Neural crest cell (in vitro differentiated cells): ENCODE measurements at places on chromosomes 7 and 10.

- no peak for DNase-seq
Observed at GRCh38 chr10:50360077-50360850, 108.9 kb upstream of the ASAH2 start.

- no peak for DNase-seq
Observed at GRCh38 chr10:5719546-5719945, 34.9 kb downstream of the TASOR2 start.

DNA sequence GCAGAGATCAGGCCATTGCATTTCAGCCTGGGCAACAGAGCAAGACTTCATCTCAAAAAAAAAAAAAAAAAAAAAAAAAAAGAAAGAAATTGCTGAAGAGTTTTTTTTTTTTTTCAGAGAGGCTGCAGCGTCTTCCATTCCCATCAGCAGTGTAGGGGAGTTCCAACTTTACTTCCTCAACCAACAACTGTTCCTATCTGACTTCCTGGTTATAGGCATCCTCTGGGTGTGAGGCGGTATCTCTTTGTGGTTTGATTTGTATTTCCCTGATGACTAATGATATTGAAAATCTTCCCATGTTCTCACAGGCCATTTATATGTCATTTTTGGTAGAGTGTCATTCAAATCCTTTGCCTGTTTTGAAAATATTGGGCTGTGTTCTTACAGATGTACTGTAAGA is 40.2 kb downstream of the PRTFDC1 start:
- no peak for DNase-seq

GRCh38 chr10:68305854-68306253 is 26.0 kb upstream of the HNRNPH3 start:
- no peak for DNase-seq

DNA sequence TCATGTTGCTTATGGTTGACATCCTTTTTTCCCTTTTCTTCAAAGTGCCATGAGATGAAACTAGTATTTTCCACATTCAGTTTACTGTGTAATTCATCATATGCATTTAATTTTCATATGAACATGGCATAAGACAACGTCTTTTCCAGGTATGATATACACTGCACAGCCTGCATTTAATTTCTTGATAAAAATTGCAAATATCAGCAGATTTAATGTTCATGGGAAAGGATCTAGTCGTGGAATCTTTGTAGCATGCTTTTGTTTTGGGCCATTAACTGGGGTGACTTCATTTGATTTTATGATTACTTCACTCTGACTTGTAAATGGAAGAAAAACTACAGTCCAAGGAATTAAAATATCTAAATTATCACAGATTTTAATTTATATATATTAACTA is 837.3 kb downstream of the IPMK start:
- no peak for DNase-seq

GRCh38 chr7:101089876-101090275 is 4.6 kb downstream of the TRIM56 start:
- no peak for DNase-seq

DNA sequence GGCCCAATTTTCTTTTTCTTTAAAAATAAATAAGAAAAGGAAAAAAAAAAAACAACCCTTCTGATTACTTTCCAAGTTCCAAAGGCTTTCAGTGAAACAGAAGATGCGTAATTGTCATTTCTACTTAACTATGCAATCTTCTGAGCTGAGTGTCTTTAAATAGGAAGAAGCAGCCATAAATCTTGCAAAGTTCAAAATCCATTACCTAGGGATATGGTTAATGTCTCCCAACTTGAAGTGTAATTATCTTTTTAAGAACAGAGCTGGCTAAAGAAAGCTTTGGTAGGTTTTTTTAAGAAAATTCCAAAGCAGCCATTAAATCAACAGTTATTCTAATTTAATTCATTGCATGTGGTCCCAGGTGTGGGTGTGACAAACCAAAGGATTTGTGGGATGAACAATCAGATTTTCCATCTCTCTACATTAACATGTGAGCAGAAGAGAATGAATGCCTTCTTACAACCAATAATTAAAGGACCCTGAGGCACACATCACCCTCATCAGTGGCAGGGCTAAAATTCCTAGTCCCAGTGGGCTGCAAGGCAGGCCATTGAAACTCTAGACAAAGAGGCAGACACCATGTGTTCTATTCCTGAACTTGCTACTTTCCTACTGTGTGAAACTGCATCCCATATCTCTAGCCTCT is 419.2 kb downstream of the REEP3 start:
- DNase-seq: no peak

GRCh38 chr10:122264436-122264835 is 6.7 kb upstream of the BTBD16 start:
- no peak for DNase-seq

GRCh38 chr7:87316846-87317552 is 28.5 kb upstream of the CROT start:
- DNase-seq: no peak
